Eye (tissue), 1 donor: ENCODE measurements at places on chromosomes 5 and 9.
A peak's percentile ranks its signal among the peaks of the same experiment; 100 is the strongest.

GRCh38 chr9:113542741-113543140 lies 79.2 kb downstream of the RGS3 start:
- no peak for DNase-seq

GRCh38 chr5:3837506-3837905 lies 241.9 kb downstream of the IRX1 start:
- DNase-seq, result no peak

DNA sequence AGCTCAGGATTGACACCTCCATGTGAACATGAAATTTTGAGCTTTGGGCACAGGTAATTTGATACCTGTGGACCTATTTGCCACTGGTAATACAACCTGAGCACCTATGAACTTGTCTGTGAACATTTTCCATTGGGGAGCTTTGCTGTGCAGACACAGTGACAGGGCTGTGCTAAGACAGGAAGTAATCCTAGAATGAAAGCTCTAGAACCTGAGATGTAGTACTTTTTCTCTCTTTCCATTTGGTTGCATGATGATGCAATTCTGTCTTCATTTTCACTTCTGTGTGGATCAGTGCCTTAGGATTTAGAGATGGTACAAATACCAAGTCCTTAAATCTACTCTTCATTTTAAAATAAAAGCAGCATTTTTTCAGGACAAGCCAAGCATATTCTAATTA lies 216.9 kb downstream of the NR3C1 start:
- no peak for DNase-seq

GRCh38 chr5:124263680-124264491 lies 482.6 kb downstream of the ZNF608 start:
- DNase-seq, result peak; percentile 92

- no peak for DNase-seq
Observed at GRCh38 chr5:79873187-79873586, 117.9 kb downstream of the MTX3 start.

- DNase-seq, result peak; percentile 47
Observed at GRCh38 chr5:115542086-115542485, 2.5 kb downstream of the FEM1C start.

DNA sequence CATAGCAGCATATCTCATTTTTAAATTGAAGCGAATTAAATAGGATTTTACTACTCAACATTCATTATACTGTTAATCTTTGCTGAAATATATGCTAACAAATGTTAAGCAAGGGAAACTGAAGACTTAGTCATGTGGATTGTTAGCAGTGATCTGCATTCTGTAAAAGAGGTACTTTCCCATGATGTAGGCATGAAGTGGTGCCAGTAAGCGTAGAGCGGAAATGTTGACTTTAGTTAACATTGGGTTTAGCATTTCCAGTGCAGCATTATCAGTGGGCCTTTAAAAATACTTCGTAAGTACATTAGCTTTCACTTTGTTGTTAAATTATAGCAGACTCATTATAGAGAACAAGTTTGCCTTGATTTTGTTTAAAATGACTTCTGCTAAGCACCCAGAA lies 130.3 kb downstream of the CDC42SE2 start:
- DNase-seq, result no peak

GRCh38 chr9:71108937-71109336 lies 12.5 kb downstream of the TRPM3 start:
- DNase-seq, result no peak
